ENCODE measurements at places on chromosomes 11 and 22. TPM values are rescaled to one million over a fixed set of nuclear protein-coding genes. Genes with fewer than 3 reads are reported as not detected.

Gene ANO1
- 3.7 TPM for total RNA-seq

Gene TSPAN32
- total RNA-seq = not detected

Gene MDK
- total RNA-seq = 9.0 TPM

Gene SERHL2
- 3.6 TPM for total RNA-seq

Gene MMP11
- 3.5 TPM for total RNA-seq

Gene LYVE1
- total RNA-seq = 1.5 TPM

Gene OR4C3
- total RNA-seq = not detected

Gene GGT5
- total RNA-seq = 9.9 TPM

Measured in regular cardiac myocyte (primary cell).